ENCODE measurements at places on chromosomes 3 and 15. TPM values are rescaled to one million over a fixed set of nuclear protein-coding genes. Genes with fewer than 3 reads are reported as not detected.

DNA sequence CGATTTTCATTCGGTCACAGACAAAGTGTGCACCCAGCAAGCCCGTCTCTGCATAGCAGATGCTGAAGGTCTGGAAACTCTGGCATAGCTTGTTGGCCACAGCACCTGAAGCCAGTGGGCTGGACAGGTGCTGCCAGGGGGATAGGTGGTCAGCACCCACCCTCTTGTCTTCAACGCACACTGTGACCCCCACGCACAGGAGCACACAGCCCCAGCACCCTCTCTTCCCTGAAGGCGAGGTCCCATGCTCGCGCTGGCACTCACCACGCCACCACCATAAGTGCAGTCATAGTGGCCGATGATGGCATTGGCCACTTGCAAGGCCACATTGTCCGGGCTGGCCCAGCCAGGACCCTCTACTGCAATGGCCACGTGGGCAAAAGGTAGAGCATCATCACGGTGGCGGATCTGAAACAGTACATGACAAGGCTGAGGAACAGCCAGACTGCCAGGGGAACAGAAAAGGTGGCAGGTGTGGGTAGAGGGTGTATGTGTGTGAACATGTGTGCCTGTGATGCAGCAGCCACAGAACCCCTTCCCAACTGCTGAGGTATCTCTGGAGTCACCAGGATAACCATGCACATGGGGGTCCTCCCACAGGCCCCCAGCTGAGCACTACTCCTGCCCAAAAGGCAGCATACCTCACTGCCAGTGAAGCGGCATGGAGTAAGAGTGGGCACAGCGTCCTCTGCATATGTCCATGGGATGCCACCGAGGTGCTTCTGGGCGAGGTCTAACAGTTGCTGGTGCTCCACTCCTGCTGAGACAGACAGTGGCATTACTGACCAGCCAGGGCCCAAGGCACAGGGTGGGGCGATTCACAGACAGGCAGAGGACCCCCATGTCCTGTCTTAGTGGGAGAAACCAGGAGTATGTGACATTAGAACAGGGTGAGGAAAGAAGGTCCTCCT, 5.8 kb upstream of the COL7A1 start:
- H3K36me3 ChIP-seq, result no peaks in the 10 kb centered on the region
- no peak overlapping the region for H3K27ac ChIP-seq
- no peaks in the 10 kb centered on the region for H3K27me3 ChIP-seq
- no peak overlapping the region for H3K4me3 ChIP-seq
- DNase-seq, result no peak

SERINC4 gene
- 0.24 TPM for total RNA-seq

ALAS1 gene
- total RNA-seq, result 81.8 TPM

IL17RD gene
- total RNA-seq, result 6.2 TPM

ITGA11 gene
- 4.7 TPM for total RNA-seq

All from hepatocyte (in vitro differentiated cells).